Fibroblast of skin of left biceps (primary cell): ENCODE measurements at places on chromosomes 16 and 17.

GRCh38 chr17:74883241-74883745, 10.1 kb downstream of the FADS6 start:
- no peak for DNase-seq

GRCh38 chr16:20285993-20286499, 41.3 kb downstream of the GP2 start:
- no peak for DNase-seq

GRCh38 chr17:38873640-38874380, 4.0 kb downstream of the LASP1 start:
- DNase-seq, result no peak

- no peak for DNase-seq
Measured at GRCh38 chr17:8921147-8921546, 44.4 kb downstream of the PIK3R5 start.

DNA sequence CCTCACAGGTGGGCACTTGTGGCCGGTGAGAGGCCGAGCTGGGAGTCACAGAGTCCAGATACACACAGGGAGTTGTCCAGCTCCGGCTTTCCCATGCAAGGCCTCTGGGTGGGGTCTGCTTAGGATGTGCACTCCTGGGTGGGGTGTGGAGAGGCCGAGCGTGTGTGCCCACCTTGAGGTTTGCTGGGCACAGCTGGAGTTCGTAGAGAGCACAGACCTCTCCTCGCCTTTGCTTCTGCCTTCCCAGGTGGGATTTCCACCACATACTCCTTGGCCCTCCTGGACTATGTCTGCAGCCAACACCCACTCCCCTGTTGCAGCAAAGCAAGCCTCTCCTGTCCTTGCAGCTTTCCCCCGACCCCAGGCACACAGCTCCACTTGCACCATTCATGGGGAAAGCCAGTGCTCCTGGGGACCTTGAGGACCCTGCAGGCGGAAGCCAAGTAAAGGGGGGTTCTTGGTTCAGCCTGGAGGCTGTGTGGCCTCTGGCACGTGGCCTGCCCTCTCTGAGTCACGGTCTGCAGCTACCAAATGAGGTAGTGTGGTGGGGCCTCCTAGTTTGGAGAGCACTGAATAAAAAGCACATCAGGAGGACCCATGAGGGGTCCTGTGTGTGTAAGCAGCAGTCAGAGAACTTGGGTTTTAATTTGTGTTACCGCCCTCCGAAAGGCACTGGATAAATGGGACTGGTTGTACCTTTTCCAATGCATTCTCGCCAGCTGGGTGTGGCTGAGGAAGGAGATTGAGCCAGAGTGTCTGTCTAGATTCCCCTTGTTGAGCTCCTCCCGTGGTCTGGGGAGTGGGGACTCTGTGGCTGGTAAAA, 31.5 kb downstream of the MPRIP start:
- no peak for DNase-seq

DNA sequence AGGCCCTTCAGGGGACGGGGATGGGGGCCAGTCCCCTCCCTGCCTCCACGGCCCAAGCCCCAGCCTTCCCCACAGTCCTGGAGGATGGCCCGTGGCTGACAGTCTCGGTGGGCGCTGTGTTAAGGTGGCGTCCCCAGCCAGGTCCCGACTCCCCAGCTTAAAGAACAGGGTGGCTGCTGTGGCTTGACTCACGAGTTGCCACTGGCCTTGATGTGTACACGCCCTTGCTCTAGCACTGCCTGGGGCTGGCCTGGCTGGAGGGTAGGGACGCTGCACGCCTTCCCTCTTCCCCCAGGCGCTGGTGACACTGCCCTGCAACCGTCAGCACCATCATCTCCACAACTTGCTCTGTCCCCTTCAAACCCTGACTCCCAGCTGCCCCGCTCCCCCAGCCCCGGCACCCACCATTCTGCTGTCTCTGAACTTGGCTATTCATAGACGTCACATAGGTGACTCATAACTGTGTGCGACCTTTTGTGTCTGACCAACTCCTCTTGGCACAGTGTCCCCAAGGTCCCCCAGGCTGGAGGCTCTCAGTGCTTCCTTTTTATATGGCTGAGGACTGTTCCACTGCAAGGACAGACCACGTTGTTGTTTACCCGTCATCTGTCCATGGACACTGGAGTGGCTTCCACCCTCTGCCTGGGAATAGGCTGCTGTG, 6.3 kb downstream of the GNPTG start:
- no peak for DNase-seq

DNA sequence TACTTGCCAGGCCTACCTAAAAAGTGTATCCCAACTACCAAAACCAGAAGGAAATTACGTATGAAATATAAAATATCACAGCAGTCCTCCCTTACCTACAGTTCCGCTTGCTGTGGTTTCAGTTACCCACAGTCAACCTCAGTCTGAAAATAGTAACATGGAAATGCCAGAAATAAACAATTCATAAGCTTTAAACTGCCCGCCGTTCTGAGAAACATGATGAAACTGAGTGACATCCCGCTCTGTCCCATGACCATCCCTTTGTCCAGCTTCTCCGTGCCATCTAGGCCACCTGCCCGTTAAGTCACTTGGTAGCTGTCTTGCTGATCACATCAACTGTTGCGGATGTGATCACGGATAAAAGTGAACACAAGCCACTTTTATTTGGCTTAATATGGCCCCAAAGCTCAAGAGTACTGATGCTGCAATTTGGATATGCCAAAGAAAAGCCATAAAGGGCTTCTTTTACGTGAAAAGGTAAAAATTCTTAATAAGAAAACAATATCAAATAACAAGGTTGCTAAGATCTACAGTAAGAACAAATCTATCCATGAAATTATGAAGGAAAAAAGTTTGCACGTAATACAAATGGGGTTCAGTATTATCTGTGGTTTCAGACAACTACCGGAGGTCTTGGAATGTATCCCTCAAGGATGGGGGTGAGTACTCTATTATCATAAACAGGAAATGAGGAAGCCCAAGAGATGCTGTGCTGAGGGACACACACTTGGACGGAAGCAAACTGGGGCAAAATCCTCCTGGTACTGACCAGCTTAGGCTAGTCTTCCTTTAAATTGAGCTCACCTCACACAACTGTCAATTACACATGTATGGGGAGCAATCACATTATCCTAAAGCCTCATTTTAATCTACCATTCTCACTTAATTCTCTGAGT, 8.2 kb downstream of the USP22 start:
- no peak for DNase-seq

GRCh38 chr17:80921159-80921558, 70.5 kb upstream of the CHMP6 start:
- DNase-seq, result no peak

DNA sequence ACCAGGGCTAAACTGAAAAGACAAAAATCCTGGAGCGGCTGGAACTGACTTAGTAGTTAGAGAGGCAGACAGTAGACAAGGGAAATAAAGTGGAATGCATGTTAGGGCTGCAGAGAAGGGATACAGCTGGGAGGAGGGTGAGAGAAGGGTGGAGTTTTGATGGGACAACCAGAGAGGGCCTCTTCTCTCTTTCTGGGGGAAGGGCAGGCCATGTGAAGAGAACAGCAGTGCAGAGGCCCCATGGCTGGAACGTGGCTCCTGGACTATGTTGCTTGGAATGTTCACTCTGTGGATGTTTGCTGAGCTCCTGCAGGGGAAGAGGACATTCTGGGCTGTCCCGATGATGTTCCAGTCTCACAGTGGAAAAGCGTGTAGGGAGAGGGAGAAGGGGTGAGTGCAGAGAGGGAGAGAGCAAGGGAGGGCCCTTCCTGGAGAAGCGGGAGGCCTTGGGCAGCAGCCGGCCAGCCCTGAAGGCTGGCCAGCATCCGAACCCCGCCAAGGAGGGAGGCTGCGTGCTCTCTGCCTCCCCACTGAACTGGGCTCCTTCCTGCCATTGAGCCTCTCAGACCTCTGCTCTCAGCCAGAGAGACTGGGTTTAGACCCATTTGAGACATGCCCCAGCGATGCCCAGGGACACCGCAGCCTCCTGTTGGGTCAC, 33.1 kb upstream of the GSE1 start:
- no peak for DNase-seq

GRCh38 chr16:9824200-9825068, 357.8 kb downstream of the GRIN2A start:
- no peak for DNase-seq

DNA sequence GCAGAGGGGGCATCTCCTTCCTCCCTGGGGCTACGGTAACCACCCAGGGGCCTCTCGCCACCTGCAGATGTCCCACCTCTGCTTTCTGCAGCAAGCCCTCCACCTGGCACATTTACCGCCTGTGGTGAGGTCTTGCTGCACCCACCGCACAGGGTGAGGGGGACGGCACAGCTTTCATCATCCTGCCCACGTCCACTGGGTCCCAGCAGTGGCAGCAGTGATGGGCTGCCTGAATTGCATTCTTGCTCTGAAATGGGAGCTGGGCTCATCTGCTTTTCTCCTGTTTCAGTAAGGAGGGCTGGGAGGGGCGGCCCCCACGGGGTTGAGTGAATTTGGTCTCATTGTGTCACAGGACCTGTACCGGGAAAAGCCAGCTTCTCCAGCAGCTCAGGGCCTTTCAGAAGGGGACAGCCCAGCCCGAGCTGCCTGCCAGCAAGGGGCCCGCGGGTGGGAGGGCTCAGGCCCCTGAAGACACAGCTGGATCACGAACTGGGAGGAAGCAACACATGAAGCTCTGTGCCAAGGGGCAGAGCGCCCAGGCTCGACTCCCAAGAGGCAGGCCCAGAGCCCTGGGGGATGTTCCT, 12.7 kb downstream of the DNAAF8 start:
- DNase-seq, result no peak

DNA sequence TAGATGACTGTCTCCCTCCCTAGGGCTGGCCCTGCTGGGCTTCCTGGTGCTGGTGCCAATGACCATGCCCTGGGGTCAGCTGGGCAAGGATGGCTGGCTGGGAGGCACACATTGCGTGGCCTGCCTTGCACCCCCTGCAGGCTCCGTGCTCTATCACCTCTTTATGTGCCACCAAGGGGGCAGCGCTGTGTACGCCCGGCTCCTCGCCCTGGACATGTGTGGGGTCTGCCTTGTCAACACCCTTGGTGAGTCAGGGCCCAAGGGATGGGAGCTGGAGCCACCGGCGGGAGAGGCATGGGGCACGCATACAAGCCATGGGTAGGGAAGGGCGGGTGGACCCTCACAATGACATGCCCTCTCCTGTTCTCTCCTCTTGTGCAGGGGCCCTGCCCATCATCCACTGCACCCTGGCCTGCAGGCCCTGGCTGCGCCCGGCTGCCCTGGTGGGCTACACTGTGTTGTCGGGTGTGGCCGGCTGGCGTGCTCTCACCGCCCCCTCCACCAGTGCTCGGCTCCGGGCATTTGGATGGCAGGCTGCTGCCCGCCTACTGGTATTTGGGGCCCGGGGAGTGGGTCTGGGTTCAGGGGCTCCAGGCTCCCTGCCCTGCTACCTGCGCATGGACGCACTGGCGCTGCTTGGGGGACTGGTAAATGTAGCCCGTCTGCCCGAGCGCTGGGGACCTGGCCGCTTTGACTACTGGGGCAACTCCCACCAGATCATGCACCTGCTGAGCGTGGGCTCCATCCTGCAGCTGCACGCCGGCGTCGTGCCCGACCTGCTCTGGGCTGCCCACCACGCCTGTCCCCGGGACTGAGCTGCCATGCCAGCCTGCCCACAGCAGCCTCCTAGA, 2.2 kb downstream of the PAQR4 start:
- no peak for DNase-seq

- no peak for DNase-seq
Measured at GRCh38 chr17:15392326-15392741, 50.9 kb upstream of the TEKT3 start.

DNA sequence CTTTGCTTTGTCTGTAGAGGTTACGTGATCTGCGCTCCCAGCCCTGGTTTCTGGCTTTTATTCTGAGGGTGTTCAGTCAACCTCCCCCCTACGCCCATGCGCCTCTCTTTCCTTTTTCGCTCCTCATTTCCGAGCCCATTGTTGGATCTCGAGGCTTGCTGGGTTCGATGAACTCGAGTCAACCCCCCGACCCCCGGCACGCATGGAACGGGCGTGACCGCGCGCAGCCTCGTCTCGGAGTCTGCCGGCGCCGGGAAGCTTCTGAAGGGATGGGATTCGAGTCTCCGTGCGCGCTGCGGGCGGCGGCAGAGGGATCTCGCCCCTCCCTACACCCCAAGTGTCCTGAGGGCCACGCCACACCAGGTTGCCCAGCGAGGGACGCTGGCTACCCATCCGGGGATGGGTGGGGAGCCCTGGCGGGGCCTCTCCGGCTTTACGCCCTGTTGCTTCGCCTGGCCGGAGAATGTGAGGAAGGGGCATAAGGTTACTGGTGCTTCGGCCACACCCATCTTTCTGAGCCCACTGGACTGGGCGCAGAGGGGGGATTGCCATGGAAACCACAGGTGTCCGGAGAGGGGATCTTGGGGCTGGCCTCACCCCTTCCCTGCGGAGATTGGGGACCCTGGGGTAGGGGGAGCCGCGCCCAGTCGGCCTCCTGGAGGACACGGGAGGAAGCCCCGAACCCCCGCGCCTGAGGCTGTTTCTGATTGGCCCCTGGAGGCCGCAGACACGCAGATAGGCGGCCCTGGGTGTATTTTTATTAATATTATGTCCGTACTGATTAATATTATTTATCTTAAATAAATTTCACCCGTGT, 1.8 kb downstream of the MAPT start:
- no peak for DNase-seq

GRCh38 chr16:8512941-8513624, 77.2 kb downstream of the TMEM114 start:
- no peak for DNase-seq

DNA sequence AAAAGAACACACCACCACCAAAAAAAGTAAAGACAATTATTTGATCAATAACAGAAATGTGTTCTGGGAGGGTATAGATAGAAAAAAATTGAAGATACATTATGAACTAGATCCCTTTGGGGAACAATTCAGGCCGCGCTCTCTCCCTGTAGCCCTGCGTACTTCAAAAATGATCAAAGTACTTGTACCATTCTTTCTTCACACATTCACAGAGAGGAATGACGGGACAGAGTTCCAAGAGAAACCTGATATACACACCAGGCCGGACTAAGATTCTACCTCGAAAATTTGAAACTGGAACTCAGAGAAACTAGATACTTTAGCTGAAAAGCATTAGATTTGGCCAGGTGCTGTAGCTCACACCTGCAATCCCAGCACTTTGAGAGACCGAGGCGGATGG, 50.0 kb downstream of the CNOT1 start:
- no peak for DNase-seq

DNA sequence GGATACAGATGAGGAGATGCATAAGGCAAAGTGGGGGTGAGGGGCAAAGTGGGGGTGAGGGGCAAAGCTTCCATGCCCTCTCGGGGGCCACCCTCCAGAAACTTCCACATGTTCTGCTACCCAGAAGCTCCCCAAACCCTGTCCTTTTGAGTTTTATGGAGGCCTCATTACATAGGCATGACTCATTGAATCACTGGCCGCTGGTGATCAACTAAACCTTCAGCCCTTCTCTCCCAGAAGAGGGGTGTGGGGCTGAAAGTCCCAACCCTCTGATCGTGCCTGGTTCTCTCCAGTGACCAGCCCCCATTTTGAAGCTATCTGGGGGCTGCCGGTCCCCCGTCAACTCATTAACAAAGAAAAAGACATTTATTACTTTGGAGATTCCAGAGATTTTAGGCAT, 27.5 kb downstream of the ITGAE start:
- no peak for DNase-seq

GRCh38 chr16:66553223-66553622, 847 bp downstream of the CKLF start:
- no peak for DNase-seq
